Cerebellar nuclear complex (tissue), 1 donor: ENCODE measurements at places on chromosomes 5 and 9.

- no peak for DNase-seq
Measured at GRCh38 chr9:109320742-109321448, at the start of gene EPB41L4B. TSS of gene EPB41L4B (minus strand) at chr9:109321059. CDS start at chr9:109320446, 613 bp downstream.

GRCh38 chr5:16690243-16690852 lies 73.6 kb upstream of the RETREG1 start:
- no peak for DNase-seq

DNA sequence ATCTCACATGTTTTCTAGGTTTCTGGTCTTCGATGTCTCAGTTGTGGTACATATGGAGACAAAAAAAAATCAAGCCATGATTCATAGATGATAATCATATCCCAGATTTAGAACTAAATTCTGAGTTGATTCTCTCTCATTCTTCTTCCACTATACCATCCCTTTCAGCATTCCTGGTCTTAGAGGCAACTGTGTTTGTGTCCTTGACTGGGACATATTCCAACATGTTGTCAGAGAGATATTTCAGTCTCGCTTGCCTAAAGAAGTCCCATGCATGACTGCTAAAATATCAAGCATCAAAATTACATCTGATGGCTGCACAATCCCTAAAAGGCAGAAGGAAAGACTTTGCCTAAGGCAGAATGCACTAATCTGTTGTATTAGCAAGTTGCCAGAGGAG lies 236.6 kb downstream of the PSAT1 start:
- DNase-seq = no peak

- no peak for DNase-seq
Measured at GRCh38 chr5:132489051-132489770, 1.4 kb downstream of the IRF1 start.

DNA sequence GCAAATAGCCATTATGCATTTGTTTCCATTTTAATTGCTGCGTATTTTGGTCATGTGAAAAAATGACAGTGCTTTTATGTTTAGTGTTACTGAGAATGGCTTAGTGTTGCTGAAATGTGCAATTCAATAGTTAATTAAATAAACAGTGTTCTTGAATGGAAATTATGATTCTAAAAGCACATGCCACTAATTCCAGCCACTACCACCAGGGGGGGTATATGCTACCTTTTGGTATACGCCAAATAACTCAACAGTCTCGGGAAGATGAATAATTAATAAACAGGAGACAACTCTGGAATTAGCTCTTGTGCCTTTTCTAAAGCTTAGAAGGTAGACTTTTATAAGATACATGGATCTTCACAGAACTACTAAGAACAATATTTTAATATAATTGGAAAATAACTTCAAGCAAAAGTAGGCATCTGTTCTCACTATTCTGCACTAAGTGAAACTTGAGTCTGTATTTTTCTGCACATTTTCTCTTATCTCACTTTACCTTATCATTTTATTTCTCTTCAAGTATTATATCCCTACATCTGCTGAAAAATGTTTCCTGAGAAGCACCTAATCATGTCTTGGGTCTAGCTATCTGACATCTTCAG lies 83.5 kb upstream of the MINAR2 start:
- DNase-seq = no peak

DNA sequence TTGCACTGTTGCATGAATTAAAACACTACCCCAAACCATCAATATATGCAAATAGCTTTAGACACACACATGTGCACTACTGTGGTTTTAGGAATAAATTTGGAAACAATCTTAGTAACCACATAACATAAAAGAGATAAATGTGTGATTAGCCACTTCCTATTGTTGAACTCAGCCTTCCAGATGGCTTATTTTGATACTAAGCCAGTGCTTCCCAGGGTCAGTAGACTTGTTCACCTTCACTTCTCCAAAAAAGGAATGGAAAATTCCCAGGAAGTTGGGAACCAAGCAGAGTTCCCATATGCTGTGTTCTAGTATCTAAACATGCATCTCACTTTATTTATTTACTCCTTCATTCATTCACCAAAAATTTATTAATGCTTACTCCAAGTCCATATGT lies 47.8 kb downstream of the SVEP1 start:
- DNase-seq = peak; percentile 91

GRCh38 chr5:124401476-124402143 lies 344.8 kb downstream of the ZNF608 start:
- no peak for DNase-seq

- DNase-seq = no peak
Measured at GRCh38 chr9:98797491-98797890, 1.1 kb upstream of the ANKS6 start.

DNA sequence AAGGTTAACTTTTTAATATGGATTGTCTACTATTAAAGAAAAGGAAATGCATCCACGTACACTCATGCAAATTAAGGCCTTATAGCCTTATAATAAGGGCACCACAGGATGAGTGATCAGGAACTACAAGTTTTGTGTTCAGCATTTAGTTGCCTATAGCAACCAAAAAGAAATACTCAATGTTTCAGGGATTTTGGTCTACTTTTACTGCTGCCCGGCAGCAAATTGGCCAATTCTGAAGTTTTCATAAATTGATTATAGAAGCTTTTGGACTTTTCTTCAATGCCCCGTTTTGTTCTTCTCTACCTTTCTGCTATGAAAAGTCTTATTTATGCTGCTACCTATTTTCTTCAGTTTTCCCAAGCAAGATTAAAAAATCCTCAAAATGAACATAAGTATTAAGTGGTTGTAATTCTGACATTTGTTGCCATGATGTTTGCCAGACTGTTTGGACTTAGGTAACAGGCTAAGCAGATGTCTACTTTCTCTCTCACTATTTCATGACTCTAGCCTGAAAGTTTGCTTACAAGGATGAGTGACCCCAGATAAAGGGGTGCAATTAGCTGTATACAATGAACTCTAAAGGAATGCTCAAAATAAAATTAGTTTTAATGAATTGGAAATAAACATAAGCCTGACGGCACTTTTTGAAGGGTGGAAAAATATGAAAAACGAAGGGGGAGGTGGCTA lies 391.5 kb upstream of the DAB2 start:
- DNase-seq = no peak

GRCh38 chr9:95820074-95820473 lies 55.4 kb upstream of the ERCC6L2 start:
- no peak for DNase-seq
